ENCODE measurements at places on chromosomes 4 and X.

GRCh38 chr4:19774690-19775256 is 476.9 kb upstream of the SLIT2 start:
- H3K27me3 ChIP-seq = no peaks in the 10 kb centered on the region
- H3K4me1 ChIP-seq = no peaks in the 10 kb centered on the region
- DNase-seq = no peak
- no peak overlapping the region for H3K27ac ChIP-seq

GRCh38 chr4:25007598-25007997 is 23.1 kb downstream of the LGI2 start:
- no peak for DNase-seq
- H3K4me3 ChIP-seq = no peak overlapping the region
- peaks cover 7% of the 10 kb centered on the region for H3K27me3 ChIP-seq
- no peaks in the 10 kb centered on the region for H3K36me3 ChIP-seq
- no peaks in the 10 kb centered on the region for H3K4me1 ChIP-seq
- no peak overlapping the region for H3K27ac ChIP-seq

DNA sequence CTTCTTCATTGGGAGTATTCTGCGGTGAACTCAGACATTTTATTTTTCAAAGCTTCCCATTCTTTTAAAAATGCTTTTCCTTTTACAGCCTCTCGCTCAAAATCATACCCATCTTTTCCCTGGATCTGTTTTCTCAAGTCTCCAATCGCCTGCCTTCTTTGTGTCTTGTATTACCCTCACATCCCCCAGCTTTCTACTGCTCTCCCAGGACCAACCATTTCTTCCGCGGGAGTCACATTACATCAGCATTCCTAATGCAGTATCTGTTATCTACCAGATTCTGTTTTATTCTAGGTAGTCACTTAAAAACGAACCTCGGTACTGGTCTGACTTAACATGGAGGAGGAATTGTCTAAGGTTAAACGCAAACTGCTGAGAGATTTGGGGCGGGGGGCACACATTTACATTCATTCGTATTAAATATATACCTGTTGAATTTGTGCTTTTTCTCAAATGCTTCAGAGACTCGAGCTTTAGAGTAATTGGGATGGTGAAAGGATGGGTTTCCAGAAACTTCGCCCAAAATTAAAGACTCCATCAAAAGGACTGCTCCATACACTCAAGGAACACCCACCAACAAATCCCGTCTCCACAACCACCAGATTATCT is 493 bp upstream of the UCHL1 start:
- no peaks in the 10 kb centered on the region for H3K36me3 ChIP-seq
- H3K27ac ChIP-seq = no peak overlapping the region
- H3K4me1 ChIP-seq = peaks cover 5% of the 10 kb centered on the region
- peaks cover 40% of the 10 kb centered on the region for H3K27me3 ChIP-seq
- DNase-seq = no peak

- DNase-seq = no peak
- no peaks in the 10 kb centered on the region for H3K36me3 ChIP-seq
- no peak overlapping the region for H3K4me3 ChIP-seq
- H3K4me1 ChIP-seq = no peaks in the 10 kb centered on the region
- no peaks in the 10 kb centered on the region for H3K27me3 ChIP-seq
- no peak overlapping the region for H3K27ac ChIP-seq
These were observed 314.1 kb upstream of the PPARGC1A start for GRCh38 chr4:24203926-24204325.

- H3K27ac ChIP-seq = no peak overlapping the region
- no peaks in the 10 kb centered on the region for H3K36me3 ChIP-seq
- H3K4me1 ChIP-seq = no peaks in the 10 kb centered on the region
- H3K4me3 ChIP-seq = no peak overlapping the region
- peaks cover 4% of the 10 kb centered on the region for H3K27me3 ChIP-seq
These were observed 573.7 kb downstream of the GBA3 start for GRCh38 chr4:23266401-23266800.

GRCh38 chr4:56460085-56460484 is 7.3 kb upstream of the SRP72 start:
- H3K4me3 ChIP-seq = no peak overlapping the region
- no peak for DNase-seq
- H3K27me3 ChIP-seq = no peaks in the 10 kb centered on the region
- H3K27ac ChIP-seq = peak overlapping the region; percentile 61
- H3K4me1 ChIP-seq = peaks cover 48% of the 10 kb centered on the region

GRCh38 chrX:150903110-150903508 is 4.6 kb upstream of the CD99L2 start:
- peaks cover 6% of the 10 kb centered on the region for H3K4me1 ChIP-seq
- H3K4me3 ChIP-seq = no peak overlapping the region
- H3K27me3 ChIP-seq = peaks cover 6% of the 10 kb centered on the region
- no peaks in the 10 kb centered on the region for H3K36me3 ChIP-seq
- H3K27ac ChIP-seq = no peak overlapping the region

DNA sequence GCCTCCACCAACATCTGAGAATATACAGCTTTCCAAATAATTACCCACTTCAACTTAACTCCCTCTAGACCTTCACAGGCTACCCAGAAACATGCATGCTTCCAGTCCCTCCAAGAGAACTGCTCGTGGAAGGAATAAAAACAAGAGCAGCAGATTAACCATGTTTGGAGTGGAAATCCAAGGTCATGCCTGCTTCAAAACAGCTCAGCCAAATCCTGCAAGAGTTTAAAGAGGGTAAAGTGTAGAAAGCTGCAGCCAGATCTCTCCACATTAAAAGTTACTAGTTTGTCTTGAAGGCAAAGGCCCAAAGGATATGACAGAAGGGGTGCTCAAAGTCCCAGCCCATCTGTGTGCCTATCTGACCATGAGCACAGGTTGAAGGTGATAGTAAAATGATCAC is 139.3 kb downstream of the RNF150 start:
- no peaks in the 10 kb centered on the region for H3K27me3 ChIP-seq
- H3K4me1 ChIP-seq = no peaks in the 10 kb centered on the region
- H3K36me3 ChIP-seq = no peaks in the 10 kb centered on the region
- no peak overlapping the region for H3K27ac ChIP-seq
- DNase-seq = no peak

GRCh38 chr4:23697001-23697528 is 192.8 kb downstream of the PPARGC1A start:
- no peaks in the 10 kb centered on the region for H3K4me1 ChIP-seq
- no peak overlapping the region for H3K27ac ChIP-seq
- H3K36me3 ChIP-seq = no peaks in the 10 kb centered on the region
- DNase-seq = no peak
- no peaks in the 10 kb centered on the region for H3K27me3 ChIP-seq

DNA sequence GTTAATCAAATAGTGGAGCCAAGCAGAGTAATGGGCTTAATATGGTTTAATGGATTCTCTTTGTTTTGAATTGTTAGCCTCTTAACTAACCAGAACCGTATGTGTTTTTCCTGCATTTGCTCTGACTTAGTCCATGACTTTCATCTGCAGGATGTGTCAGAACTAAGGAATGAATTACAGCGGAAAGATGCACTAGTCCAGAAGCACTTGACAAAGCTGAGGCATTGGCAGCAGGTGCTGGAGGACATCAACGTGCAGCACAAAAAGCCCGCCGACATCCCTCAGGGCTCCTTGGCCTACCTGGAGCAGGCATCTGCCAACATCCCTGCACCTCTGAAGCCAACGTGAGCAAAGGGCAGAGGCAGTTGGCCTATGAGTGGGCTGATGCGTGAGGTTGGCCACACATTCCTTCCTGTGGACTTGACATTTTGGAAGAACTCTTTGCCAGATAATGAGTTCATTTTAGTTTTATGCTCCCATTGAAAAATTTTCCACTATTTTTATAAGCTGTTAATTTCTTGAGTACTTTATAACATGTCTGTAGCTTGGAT is 9.1 kb downstream of the MED28 start:
- no peak for DNase-seq
- H3K27me3 ChIP-seq = no peaks in the 10 kb centered on the region
- peaks cover 20% of the 10 kb centered on the region for H3K4me1 ChIP-seq
- peaks cover 61% of the 10 kb centered on the region for H3K36me3 ChIP-seq
- no peak overlapping the region for H3K27ac ChIP-seq

DNA sequence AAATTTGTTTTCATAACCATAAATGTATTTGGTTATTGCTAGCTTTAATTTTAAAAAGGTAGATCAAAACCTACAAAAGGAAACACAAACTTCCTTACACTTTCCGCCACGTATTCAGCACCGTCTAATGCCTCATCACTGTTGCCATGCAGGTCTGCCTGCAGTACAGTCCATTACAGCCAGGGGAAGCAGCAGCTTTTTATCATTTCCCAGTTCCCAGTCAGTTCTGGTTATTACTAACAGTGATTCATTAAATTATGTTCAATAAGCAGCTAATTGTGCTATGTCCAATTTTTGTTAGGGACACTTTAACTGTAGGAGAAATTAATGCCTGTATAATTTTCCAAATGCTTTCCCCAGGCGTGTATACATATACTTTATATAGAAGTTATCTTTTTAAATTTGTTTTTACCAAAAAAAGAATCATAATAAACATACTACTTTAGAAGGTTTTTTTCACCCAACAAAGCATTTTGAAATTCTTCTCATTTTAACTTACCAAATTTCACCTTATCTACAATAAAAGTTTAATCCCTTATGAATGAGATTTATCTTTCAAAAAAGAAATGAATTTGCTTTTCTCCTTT is 93.3 kb downstream of the ANXA3 start:
- DNase-seq = peak; percentile 20
- H3K4me3 ChIP-seq = no peak overlapping the region
- no peak overlapping the region for H3K27ac ChIP-seq
- no peaks in the 10 kb centered on the region for H3K36me3 ChIP-seq

- no peak overlapping the region for H3K4me3 ChIP-seq
- peaks cover 3% of the 10 kb centered on the region for H3K36me3 ChIP-seq
- DNase-seq = no peak
- no peak overlapping the region for H3K27ac ChIP-seq
- no peaks in the 10 kb centered on the region for H3K27me3 ChIP-seq
These were observed 68.7 kb upstream of the TEX13D start for GRCh38 chrX:124263743-124264142.

GRCh38 chrX:99398545-99398944 is 1011.5 kb downstream of the PCDH19 start:
- H3K27me3 ChIP-seq = no peaks in the 10 kb centered on the region
- no peak overlapping the region for H3K4me3 ChIP-seq
- DNase-seq = no peak
- no peaks in the 10 kb centered on the region for H3K36me3 ChIP-seq

- H3K27me3 ChIP-seq = no peaks in the 10 kb centered on the region
- no peak for DNase-seq
- no peak overlapping the region for H3K4me3 ChIP-seq
- no peaks in the 10 kb centered on the region for H3K36me3 ChIP-seq
- no peaks in the 10 kb centered on the region for H3K4me1 ChIP-seq
- no peak overlapping the region for H3K27ac ChIP-seq
These were observed 241.8 kb upstream of the SMIM31 start for GRCh38 chr4:164512124-164512523.

- H3K27ac ChIP-seq = no peak overlapping the region
- H3K4me1 ChIP-seq = no peaks in the 10 kb centered on the region
- no peaks in the 10 kb centered on the region for H3K36me3 ChIP-seq
- H3K27me3 ChIP-seq = no peaks in the 10 kb centered on the region
- DNase-seq = no peak
- H3K4me3 ChIP-seq = no peak overlapping the region
These were observed 196.3 kb upstream of the HHIP start for GRCh38 chr4:144449611-144450010.

- H3K27me3 ChIP-seq = peaks cover 10% of the 10 kb centered on the region
- no peak for DNase-seq
- H3K36me3 ChIP-seq = no peaks in the 10 kb centered on the region
- no peaks in the 10 kb centered on the region for H3K4me1 ChIP-seq
- no peak overlapping the region for H3K27ac ChIP-seq
- no peak overlapping the region for H3K4me3 ChIP-seq
These were observed 775 bp downstream of the SHROOM4 start for GRCh38 chrX:50812995-50813842.

DNA sequence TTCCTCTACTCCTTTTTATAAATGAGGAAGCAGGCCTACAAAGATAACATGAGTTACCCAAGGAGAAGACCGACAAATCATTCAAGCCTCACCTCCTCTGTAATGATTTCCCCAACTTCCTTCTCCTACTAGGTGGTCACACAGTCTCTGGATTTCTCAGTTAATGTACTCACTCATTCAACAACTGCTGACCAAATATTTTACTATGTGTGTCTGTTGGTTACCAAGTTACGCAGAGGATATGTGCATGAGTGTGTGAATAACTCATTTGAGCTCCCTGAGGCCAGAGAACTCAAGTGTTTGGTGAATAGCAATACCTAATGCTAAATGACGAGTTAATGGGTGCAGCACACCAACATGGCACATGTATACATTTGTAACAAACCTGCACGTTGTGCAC is 10.4 kb downstream of the CASK start:
- H3K36me3 ChIP-seq = peaks cover 8% of the 10 kb centered on the region
- DNase-seq = no peak
- H3K27me3 ChIP-seq = no peaks in the 10 kb centered on the region
- H3K27ac ChIP-seq = no peak overlapping the region

GRCh38 chr4:189087971-189088370 is 852.7 kb upstream of the FRG1 start:
- no peaks in the 10 kb centered on the region for H3K4me1 ChIP-seq
- no peak overlapping the region for H3K27ac ChIP-seq
- H3K36me3 ChIP-seq = no peaks in the 10 kb centered on the region
- no peaks in the 10 kb centered on the region for H3K27me3 ChIP-seq
- H3K4me3 ChIP-seq = no peak overlapping the region
- no peak for DNase-seq

DNA sequence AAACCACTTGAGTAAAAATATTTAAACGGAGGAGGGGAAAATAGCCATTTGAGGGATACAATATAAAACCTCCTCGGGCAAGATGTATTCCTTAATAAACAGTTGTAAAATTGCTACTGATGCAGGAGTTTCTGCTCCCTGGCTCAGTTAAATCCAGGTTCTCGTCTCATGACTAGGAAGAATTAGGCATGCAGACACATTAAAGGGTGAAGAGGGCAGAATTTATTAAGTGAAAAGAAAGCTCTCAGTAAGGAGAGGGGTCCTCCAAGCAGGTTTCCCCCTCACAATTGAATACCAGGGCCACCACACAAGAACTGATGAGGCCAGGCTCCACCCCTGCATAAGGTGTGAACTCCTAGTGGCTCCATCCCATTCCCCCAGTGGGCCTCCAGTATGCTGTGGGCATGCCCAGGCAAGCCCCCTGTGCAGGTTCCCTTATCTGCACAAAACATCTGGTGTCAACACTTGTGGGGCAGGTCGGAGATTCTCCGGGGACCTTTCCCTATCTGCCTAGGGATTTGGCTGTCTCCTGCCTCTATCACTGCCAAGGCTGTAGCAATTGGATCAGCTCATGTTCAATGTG is 80.4 kb downstream of the HS6ST2 start:
- no peaks in the 10 kb centered on the region for H3K36me3 ChIP-seq
- no peak for DNase-seq
- H3K4me3 ChIP-seq = no peak overlapping the region
- no peak overlapping the region for H3K27ac ChIP-seq
- H3K4me1 ChIP-seq = no peaks in the 10 kb centered on the region

DNA sequence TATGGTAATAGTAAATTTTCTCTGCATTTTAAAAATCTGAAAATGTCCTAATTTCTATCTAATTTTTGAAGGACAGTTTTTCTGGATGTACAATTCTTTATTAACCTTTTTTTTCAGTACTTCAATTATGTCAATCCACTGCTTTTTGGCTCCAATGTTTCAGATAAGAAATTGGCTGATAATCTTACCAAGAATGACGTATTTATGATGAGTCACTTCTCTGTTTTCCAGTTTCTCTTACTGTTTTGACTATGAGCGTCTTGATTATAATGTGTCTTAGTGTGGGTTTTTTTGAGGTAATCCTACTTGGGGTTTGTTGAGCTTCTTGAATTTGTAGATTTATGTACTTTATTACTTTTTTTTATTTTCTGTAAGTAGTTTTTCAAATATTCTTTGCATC is 47.2 kb downstream of the UGT2B11 start:
- no peaks in the 10 kb centered on the region for H3K4me1 ChIP-seq
- no peaks in the 10 kb centered on the region for H3K36me3 ChIP-seq
- DNase-seq = no peak
- no peak overlapping the region for H3K27ac ChIP-seq
